RWPE2 (cell line): ENCODE measurements at places on chromosomes 2 and 18.

GRCh38 chr2:97880334-97880733 lies 115.4 kb downstream of the TMEM131 start:
- no peak for DNase-seq

- no peak for DNase-seq
Observed at GRCh38 chr2:158689391-158689790, 105.7 kb upstream of the DAPL1 start.

DNA sequence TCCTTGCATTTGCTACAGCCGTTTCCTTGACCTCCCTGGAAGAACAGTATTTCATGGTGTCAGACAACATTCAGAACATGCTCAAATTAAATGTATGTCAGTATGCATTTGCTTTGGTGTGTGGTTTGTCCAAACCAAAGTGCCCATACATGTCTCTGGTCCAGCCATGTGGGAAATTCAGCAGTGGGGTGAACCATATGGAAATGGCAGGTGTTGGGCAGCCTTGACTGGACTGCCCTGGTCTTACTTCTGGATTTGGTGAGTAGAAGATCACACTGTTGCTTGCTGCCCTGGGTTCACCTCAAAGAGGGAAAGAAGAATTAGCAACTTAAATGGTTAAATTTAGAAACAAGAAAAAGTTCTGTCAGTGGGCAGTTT lies 84.5 kb downstream of the MSH2 start:
- no peak for DNase-seq

GRCh38 chr2:236663287-236664101 lies 93.9 kb downstream of the ACKR3 start:
- DNase-seq, result no peak

- no peak for DNase-seq
Observed at GRCh38 chr2:218081695-218082094, 12.6 kb downstream of the RUFY4 start.

- no peak for DNase-seq
Observed at GRCh38 chr18:57839942-57840381, 36.8 kb upstream of the ATP8B1 start.

GRCh38 chr2:240956935-240957655 lies 41.3 kb upstream of the SNED1 start:
- no peak for DNase-seq

- DNase-seq, result no peak
Observed at GRCh38 chr2:193988784-193989183, 1668.2 kb upstream of the SLC39A10 start.

GRCh38 chr18:35478520-35479435 lies 19.0 kb downstream of the INO80C start:
- DNase-seq, result peak; percentile 80

DNA sequence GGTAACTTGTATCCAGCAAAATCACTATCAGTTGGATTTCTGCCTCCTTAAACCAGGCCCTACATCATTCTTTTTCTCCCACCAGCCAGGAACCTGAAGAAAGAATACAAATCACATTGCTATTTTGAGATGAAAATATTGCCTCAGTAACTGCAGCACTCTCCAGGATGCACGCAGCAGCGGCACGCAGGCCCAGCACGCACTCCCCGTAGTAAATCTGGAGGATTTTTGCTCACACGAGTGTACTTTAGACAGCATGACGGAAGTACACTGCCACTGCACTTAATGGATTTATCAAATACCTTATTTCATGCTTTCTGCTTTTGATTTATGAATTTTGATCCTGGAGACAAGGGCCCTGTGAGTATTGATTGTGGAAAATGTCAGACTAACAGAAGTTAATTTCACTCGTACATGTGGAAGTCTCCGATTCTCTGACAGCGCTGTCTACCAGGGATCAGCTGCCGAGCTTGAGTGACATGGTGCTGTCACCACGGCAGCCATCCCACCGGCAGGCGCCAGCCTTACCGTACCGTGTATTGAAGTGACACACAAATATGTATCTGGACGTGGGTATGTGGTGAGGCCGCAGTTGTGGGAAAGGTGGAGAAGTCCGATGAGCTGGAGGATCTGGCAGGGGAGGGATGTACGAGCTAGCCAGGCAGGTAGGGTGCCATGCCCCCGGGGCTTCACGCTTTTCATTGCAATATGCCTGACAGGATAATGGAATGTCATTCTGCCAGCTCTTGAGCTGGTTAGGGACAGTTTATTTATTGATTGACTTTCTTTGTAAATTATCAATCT lies 863.7 kb downstream of the GALR1 start:
- DNase-seq, result no peak

GRCh38 chr2:225103737-225104141 lies 61.5 kb upstream of the DOCK10 start:
- DNase-seq, result no peak

DNA sequence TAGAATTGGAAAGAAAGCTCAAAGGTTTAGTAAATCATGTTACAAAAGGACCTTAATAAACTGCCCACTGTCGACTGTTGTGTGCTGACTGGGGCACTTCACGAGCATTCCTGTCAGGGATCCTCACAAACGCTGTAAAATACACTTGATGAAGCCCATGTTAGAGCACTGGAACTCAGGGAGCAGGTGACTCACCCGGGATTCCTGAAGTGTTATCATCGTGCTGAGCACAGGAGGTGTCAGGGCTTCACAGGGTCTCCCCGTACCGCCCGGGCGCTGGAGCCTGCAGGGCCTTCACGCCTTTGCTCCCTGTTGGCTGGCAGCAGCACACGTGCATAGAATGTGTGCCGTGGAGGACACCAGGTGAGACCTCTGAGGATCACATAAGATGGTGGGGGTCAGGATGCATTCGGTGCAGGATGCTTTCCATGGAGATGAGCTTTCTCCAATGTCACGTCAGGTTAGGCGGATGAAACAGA lies 187.3 kb downstream of the SNTG2 start:
- DNase-seq, result no peak

- DNase-seq, result no peak
Observed at GRCh38 chr18:23881778-23882177, 132.8 kb upstream of the TTC39C start.

DNA sequence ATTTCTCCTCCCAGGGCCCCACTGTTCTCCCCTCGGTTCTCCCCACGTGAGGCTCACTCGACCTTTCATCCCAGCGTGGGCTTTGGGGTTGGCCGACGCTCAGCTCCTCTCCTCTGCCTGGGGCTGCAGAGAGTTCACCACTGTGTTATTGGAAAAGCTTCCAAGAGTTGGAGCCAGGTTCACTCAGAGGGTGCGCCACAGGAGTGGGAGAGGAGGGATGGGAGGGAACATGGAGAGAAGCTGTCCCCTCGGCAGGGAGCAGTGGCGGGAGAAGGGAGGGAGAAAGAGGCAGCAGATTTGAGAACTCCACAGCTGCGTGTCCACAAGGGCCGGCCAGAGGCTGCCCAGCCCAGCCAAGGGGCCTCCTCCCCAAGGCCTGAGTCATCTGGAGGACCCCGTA lies 197.1 kb upstream of the SMAD2 start:
- DNase-seq, result no peak

GRCh38 chr2:32417659-32418058 lies 60.8 kb downstream of the BIRC6 start:
- no peak for DNase-seq

DNA sequence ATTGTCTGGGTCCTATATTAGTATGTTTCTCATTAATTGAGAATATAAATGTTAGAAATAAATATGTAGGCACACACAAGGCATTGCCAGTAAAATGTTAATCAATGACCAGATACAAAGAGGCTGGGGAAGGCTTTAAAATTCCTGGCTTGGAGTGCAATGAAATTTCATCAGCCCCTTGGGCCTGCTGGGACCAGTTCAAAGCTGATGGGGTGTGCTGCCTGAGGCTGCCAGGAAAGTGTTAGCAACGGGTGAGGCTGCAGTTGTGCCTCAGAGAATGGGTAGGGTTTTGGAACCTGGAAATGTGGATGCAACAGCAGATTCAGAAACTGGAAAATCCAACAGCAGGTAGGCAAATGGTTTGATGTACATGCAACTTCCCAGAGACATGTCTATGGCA lies 68.9 kb downstream of the DIPK1C start:
- DNase-seq, result no peak

GRCh38 chr2:240254337-240255164 lies 114.1 kb upstream of the OTOS start:
- DNase-seq, result no peak

DNA sequence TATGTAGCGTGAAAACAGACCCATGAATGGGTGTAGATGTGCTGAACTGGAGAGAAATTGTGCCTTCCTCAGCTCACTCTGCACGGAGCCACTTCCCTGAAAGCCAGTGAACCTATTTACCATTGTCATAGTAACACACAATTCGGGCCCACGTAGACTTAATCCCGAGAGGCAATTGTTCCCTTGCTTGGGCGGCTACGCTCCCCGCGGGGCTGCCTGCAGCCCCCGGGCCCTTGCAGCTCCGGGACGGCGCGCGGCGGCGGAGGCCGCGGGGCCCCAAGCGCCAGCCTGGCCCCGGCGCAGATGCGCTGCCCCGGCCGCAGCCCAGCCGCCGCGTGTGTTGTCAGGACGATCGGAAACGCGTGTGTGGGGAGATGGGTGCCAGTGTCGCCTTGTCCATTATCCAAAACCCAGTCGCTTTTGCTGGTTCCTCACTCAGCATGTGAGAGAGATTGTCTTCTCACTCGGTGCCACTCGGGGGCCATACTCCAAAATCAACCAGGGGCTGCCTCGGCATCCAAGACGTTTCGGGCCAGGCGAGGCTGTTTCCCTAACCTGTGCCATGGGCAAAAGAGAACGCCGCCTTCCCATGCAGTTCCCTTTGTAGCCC lies 17.9 kb upstream of the LRRTM1 start:
- no peak for DNase-seq

- no peak for DNase-seq
Observed at GRCh38 chr2:187500585-187501359, 52.7 kb upstream of the CALCRL start.

DNA sequence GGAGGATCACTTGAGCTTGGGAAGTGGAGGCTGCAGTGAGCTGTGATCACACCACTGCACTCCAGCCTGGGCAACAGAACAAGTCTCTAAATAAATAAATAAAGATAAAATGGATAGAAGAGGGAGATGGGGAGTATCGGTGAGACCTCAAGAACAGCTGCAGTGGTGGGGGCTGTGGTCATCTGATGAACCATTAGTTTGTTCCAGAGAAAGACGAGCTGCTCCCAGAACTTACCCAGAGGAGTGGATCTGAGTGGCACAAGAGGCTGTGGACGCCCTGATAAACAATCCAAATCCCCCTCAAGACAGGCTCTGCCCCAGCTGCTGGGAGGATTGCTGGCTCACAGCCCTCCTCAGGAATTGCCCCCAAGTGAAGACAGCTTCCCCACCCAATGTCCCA lies 26.7 kb downstream of the TMEM127 start:
- DNase-seq, result no peak

GRCh38 chr2:97901862-97902261 lies 93.9 kb downstream of the TMEM131 start:
- no peak for DNase-seq

- no peak for DNase-seq
Observed at GRCh38 chr18:55477860-55478581, 110.0 kb downstream of the TCF4 start.

DNA sequence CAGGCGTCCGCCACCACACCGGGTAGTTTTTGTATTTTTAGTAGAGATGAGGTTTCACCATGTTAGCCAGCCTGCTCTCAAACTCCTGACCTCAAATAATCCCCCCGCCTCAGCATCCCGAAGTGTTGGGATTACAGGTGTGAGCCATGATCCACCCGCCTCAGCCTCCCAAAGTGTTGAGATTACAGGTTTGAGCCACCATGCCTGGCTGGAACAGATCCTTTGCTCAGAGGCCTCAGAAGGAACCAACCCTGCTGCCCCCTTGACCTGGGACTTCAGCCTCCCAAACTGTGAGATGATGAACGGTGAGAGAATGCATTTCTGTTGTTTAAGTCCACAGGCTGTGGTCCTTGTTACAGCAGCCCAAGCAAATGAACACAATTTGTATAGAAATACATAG lies 67.0 kb downstream of the NCAPH start:
- no peak for DNase-seq

GRCh38 chr2:80830891-80831290 lies 526.3 kb upstream of the LRRTM1 start:
- DNase-seq, result no peak

GRCh38 chr18:28123401-28124030 lies 53.4 kb downstream of the CDH2 start:
- no peak for DNase-seq

DNA sequence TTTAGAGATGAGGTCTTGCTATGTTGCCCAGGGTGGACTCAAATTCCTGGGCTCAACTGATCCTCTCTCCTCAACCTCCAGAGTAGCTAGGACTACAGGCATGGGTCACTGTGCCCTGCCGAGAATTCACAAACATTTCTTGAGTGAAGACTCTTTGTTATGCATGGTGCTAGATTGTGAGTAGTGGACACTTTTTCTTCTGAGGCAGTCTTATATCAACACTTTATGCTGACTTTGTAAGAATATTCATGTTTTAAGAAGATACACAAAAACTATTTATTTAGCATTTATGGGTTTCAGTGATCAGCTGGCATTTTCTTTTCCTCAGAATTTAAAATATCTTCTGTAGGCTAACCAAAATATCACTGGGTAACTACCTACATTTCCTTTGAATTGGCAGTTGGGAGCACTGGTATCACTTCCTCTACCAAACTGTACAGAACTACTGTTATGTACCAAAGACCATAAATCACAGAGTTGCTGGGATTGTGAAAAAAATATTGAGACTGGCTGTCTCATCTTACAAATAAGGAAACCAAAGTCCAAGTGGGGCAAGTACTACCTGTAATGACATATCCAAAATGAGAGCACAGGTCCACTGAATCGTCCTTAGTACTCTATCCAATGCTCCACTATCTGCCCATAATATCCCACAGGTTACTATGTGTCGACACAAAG lies 34.0 kb downstream of the DOCK10 start:
- no peak for DNase-seq

DNA sequence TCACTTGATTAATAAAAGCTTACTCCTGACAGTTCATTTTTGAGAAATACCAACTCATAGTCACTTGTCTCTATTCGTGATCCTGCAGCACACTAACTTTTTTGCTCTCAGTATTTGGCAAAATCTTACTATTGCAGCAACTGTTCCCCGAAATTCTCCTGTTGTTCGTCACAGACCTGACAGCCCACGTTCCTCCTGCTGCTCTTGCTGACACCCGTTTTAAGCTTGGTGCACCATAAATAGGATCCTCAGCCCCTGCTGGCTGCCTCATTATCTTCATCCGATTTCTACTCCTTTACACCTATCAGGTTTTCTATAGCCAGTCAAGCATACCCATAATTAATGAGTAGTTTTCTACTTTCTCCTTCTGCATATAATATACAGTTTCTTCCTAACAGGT lies 368.8 kb downstream of the PLCL1 start:
- DNase-seq, result no peak

DNA sequence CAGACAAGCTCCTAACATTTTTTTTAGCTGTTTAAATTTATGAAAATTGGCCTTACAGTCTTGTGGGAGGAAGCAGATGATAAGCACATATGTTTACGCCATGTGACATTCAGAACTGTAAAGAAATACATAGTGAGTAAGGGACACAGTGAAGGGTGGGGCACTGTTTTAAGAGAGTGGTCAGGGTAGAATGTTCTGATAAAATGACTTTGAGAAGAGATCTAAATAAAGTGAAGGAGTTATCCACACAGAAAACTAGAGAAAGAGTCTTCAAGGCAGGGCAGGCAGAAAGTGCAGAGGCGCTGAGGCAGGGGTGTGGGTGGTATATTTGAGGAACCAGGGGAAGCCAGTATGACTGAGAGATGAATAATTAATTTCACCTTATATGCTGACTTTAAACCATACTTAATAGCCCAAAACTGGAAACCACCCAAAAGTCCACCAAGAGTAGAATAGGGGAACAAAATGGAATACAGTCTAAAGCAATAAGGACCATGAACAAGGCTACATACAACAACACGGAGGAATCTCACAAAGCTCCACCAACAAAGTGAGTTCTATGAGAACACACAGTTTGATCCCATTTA lies 8.6 kb downstream of the MREG start:
- no peak for DNase-seq

- DNase-seq, result no peak
Observed at GRCh38 chr2:223936862-223937326, 8.2 kb downstream of the WDFY1 start.
